ENCODE measurements at places on chromosomes 11 and 22. TPM values are rescaled to one million over a fixed set of nuclear protein-coding genes. Genes with fewer than 3 reads are reported as not detected.

DNA sequence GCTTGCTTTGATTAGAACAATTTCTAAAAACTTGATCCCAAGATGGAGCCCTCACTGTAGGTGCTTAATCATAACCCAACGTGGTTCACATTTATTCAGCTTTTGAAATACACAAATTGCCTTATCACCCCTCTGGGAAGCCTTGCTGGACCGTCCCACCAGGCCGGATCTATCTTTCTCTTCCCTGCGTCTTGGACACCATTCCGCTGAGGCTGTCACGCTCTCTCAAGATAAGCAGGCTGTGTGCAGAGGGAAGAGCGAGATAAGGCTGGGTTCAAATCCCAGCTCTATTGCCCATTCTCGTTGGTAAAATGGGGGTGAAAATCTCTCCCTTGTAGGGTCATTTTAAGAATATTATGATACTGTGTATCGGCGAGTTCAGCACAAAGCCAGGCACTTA, 20.5 kb upstream of the TP53I11 start:
- peaks cover 7% of the 10 kb centered on the region for H3K4me1 ChIP-seq
- H3K36me3 ChIP-seq = no peaks in the 10 kb centered on the region
- H3K27me3 ChIP-seq = no peaks in the 10 kb centered on the region
- no peak overlapping the region for H3K4me3 ChIP-seq
- H3K27ac ChIP-seq = no peak overlapping the region
- DNase-seq = no peak

DNA sequence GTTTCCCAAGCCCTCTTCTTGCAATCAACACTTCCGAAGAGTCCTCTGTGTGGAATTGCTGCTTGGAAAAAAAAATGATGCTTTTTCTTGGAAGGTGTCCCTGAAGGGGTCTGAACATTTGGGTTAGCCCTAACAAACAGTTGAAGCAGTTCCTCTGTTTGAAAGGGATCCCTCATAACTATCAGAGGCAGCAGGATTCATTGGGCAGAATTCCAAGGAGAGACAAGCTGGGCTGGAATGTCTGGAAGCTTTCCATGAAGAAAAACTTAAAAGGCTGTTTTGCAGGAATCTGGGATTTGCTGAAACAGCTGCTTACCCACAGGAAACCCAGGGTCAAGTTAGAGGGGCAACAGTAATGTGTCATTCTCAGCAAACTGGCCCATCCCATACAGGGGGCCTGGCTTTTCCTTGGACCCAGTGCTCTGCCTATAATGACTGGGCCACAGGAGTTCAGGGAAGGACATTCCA, 3.1 kb downstream of the CSNK2A3 start:
- H3K27me3 ChIP-seq = no peaks in the 10 kb centered on the region
- no peaks in the 10 kb centered on the region for H3K36me3 ChIP-seq
- no peak for DNase-seq
- no peak overlapping the region for H3K27ac ChIP-seq
- peaks cover 30% of the 10 kb centered on the region for H3K4me1 ChIP-seq

- H3K27ac ChIP-seq = no peak overlapping the region
- H3K27me3 ChIP-seq = no peaks in the 10 kb centered on the region
- H3K36me3 ChIP-seq = no peaks in the 10 kb centered on the region
- no peak overlapping the region for H3K4me3 ChIP-seq
- H3K4me1 ChIP-seq = no peaks in the 10 kb centered on the region
These were observed 353.9 kb upstream of the TENM4 start for GRCh38 chr11:79794484-79795393.

- H3K27ac ChIP-seq = no peak overlapping the region
- no peaks in the 10 kb centered on the region for H3K36me3 ChIP-seq
- H3K27me3 ChIP-seq = no peaks in the 10 kb centered on the region
These were observed 1160.3 kb downstream of the FAM181B start for GRCh38 chr11:81573367-81573766.

GRCh38 chr22:28498044-28498443, 181.6 kb downstream of the TTC28 start:
- H3K4me1 ChIP-seq = no peaks in the 10 kb centered on the region
- no peaks in the 10 kb centered on the region for H3K27me3 ChIP-seq
- H3K36me3 ChIP-seq = no peaks in the 10 kb centered on the region
- no peak overlapping the region for H3K4me3 ChIP-seq

GRCh38 chr11:69011624-69012091, 1.4 kb downstream of the MRGPRF start:
- H3K27me3 ChIP-seq = peaks cover 35% of the 10 kb centered on the region
- no peak overlapping the region for H3K4me3 ChIP-seq
- H3K4me1 ChIP-seq = peaks cover 5% of the 10 kb centered on the region
- H3K27ac ChIP-seq = peak overlapping the region; percentile 35
- no peaks in the 10 kb centered on the region for H3K36me3 ChIP-seq

DNA sequence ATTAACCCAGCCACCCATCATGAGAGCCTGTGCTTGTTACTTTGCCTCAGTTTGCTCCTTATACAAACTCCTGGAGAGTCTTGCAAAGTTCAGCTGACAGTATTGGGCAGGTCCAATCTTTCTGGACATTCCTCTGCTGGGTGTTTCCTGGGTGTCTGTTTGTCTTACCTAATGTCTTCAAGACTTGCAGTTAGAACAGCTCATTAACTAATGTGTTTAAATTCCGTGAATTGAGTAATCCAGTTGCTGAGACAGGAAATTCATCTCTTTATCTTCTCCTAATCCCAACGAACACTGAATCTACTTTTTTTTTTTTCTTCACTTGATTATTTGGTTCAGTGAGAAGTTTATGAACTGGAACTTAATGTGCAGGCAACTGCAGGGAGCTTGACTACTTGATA, 20.6 kb downstream of the BCO2 start:
- H3K27ac ChIP-seq = no peak overlapping the region
- H3K4me3 ChIP-seq = no peak overlapping the region
- no peak for DNase-seq
- no peaks in the 10 kb centered on the region for H3K4me1 ChIP-seq
- no peaks in the 10 kb centered on the region for H3K27me3 ChIP-seq

Gene WT1
- 4.4 TPM for total RNA-seq

DNA sequence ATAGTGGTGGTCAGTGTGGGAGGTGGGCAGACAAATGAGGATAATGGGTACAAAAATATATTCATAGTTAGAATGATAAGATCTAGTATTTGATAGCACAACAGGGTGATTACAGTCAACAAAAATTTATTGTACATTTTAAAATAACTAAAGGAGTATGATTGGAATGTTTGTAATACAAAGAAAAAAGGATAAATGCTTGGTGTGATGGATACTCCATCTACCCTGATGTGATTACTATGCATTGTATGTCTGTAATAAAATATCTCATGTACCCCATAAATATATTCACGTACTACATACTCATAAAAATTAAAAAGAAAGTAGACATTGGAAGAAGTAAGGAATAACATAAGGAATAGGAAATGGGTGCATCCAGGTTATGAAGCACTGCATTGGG, 15.4 kb downstream of the RRP8 start:
- H3K4me1 ChIP-seq = peaks cover 14% of the 10 kb centered on the region
- no peaks in the 10 kb centered on the region for H3K36me3 ChIP-seq
- no peak overlapping the region for H3K27ac ChIP-seq
- H3K27me3 ChIP-seq = no peaks in the 10 kb centered on the region
- no peak for DNase-seq

GRCh38 chr22:50257041-50257440, 4.4 kb downstream of the MAPK12 start:
- H3K4me1 ChIP-seq = peaks cover 31% of the 10 kb centered on the region
- no peak overlapping the region for H3K4me3 ChIP-seq
- H3K27me3 ChIP-seq = no peaks in the 10 kb centered on the region
- peaks cover 18% of the 10 kb centered on the region for H3K36me3 ChIP-seq
- H3K27ac ChIP-seq = no peak overlapping the region

GRCh38 chr11:1228101-1228821, 5.4 kb downstream of the MUC5B start:
- no peak for DNase-seq
- no peak overlapping the region for H3K4me3 ChIP-seq
- H3K4me1 ChIP-seq = no peaks in the 10 kb centered on the region
- no peak overlapping the region for H3K27ac ChIP-seq
- peaks cover 77% of the 10 kb centered on the region for H3K27me3 ChIP-seq

Gene RFPL1
- total RNA-seq = not detected

GRCh38 chr11:44404301-44404700, 94.4 kb upstream of the ALX4 start:
- no peaks in the 10 kb centered on the region for H3K4me1 ChIP-seq
- no peak for DNase-seq
- no peaks in the 10 kb centered on the region for H3K27me3 ChIP-seq
- no peak overlapping the region for H3K4me3 ChIP-seq

DNA sequence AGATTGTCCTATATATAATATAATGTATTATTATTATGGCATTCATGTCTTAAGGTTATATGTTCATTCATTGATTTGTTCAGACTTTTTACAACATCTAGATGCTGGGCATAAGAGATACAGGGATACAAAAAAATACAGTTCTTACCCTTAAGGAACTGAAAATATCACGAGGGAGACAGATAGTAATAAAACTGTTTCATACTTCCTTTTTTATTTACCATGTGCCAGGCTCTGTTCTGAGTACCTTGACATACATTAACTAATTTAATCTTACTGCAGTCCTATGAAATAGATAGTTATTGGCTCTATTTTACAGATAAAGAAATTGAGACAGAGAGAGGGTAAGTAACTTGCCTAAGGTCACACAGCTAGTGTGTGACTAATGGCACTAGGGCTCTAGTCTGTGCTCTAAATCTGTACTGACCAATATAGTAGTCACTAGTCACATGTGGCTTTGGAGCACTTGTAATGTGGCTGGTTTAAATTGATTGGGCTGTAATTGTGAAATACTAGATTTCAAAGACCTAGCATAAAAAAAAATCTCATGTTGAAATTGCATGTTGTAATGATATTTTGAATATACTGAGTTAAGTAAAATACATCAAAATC, 21.3 kb downstream of the TRIM44 start:
- no peak overlapping the region for H3K27ac ChIP-seq
- peaks cover 31% of the 10 kb centered on the region for H3K36me3 ChIP-seq
- no peak overlapping the region for H3K4me3 ChIP-seq
- H3K4me1 ChIP-seq = peaks cover 33% of the 10 kb centered on the region

- H3K27ac ChIP-seq = no peak overlapping the region
- H3K4me1 ChIP-seq = no peaks in the 10 kb centered on the region
- no peaks in the 10 kb centered on the region for H3K36me3 ChIP-seq
- peaks cover 32% of the 10 kb centered on the region for H3K27me3 ChIP-seq
- no peak for DNase-seq
These were observed 942.3 kb downstream of the BRD1 start for GRCh38 chr22:48885271-48885918.

Measured in heart right ventricle (tissue), 16 donors.